ENCODE measurements at places on chromosomes 2 and 18. TPM values are rescaled to one million over a fixed set of nuclear protein-coding genes. Genes with fewer than 3 reads are reported as not detected.

The PSMA8 gene
- total RNA-seq: not detected

The KCNK3 gene
- total RNA-seq: under 0.01 TPM

The AGXT gene
- not detected for total RNA-seq

The SULT1C2 gene
- total RNA-seq: not detected

The STPG4 gene
- 0.28 TPM for total RNA-seq

The STRN gene
- total RNA-seq: 23.3 TPM

The SPEG gene
- total RNA-seq: 7.8 TPM

The PTPRM gene
- 28.3 TPM for total RNA-seq

The NYAP2 gene
- total RNA-seq: not detected

The NR4A2 gene
- 2.8 TPM for total RNA-seq

The COMMD1 gene
- 60.4 TPM for total RNA-seq

The HOXD9 gene
- total RNA-seq: not detected

The TRAK2 gene
- 65.4 TPM for total RNA-seq

The GAL3ST2 gene
- not detected for total RNA-seq

The FSHR gene
- not detected for total RNA-seq

The GKN1 gene
- not detected for total RNA-seq

The DSG1 gene
- not detected for total RNA-seq

The SOX11 gene
- total RNA-seq: 4.7 TPM

The CCL20 gene
- total RNA-seq: not detected

The TNS1 gene
- 45.2 TPM for total RNA-seq

The WIPF1 gene
- total RNA-seq: 2.7 TPM

The RPRM gene
- total RNA-seq: not detected

The INPP1 gene
- total RNA-seq: 4.1 TPM

The PTCD3 gene
- 48.9 TPM for total RNA-seq

The UGT1A8 gene
- total RNA-seq: not detected

The RAPH1 gene
- 13.1 TPM for total RNA-seq

The SERPINB7 gene
- 100 TPM for total RNA-seq

The ESPNL gene
- 1.4 TPM for total RNA-seq

The TM4SF20 gene
- total RNA-seq: under 0.01 TPM

The C2orf68 gene
- total RNA-seq: 6.8 TPM

The GALNT5 gene
- 73.6 TPM for total RNA-seq

The IL1R2 gene
- total RNA-seq: not detected

The PSD4 gene
- 0.36 TPM for total RNA-seq

The POLR1A gene
- 27.4 TPM for total RNA-seq

The FECH gene
- 29.2 TPM for total RNA-seq

The PIEZO2 gene
- total RNA-seq: 3.3 TPM

The TGFA gene
- not detected for total RNA-seq

The GPR45 gene
- not detected for total RNA-seq

The HOXD12 gene
- total RNA-seq: not detected

The SLC9A2 gene
- total RNA-seq: not detected

The MREG gene
- total RNA-seq: 1.8 TPM

The DSG2 gene
- 1.7 TPM for total RNA-seq

The LIMS1 gene
- total RNA-seq: 131 TPM

The UNC80 gene
- total RNA-seq: not detected

The DCC gene
- total RNA-seq: 0.83 TPM

The KCNIP3 gene
- 0.83 TPM for total RNA-seq

The FAM136A gene
- total RNA-seq: 35.0 TPM

The SERPINB10 gene
- total RNA-seq: not detected

The FHOD3 gene
- 16.0 TPM for total RNA-seq

All from IMR-90 (cell line).